ENCODE measurements at places on chromosomes 3 and 15.

DNA sequence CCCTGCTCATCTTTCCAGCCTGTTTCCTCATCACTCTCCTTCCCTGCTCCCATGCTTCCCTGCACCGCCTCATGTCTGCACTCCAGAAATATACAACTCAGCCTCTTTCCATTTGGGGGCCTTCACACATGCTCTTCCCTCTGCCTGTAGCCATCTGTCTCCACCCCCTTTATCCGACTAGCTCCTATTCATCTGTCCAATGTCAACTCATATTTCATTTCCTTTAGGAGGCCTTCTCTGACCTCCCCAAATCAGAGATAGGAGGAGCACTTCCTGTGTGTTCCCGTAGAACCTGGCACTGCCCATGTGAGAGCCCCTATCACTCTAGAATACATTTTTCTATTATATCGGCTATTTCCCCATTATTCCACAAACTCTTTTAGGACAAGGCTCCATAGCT is 10.6 kb downstream of the ATP8B4 start:
- DNase-seq: no peak

DNA sequence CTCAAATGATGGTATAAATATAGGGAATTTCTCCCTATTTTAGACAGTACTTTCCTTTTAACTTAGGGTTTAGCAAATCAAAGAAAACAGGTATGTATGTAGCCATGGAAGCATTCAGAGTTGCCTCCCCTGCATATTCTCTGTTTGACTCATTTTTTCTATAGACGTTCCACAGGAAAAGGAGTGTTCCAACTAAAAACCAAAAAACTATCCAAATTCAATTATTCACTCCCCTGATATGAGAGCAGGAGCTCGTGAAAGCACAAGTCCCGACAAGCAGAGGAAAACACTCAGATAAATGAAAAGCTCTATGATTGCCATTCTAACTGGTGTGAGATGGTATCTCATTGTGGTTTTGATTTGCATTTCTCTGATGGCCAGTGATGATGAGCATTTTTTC is 119.5 kb downstream of the FRMD5 start:
- no peak for DNase-seq

DNA sequence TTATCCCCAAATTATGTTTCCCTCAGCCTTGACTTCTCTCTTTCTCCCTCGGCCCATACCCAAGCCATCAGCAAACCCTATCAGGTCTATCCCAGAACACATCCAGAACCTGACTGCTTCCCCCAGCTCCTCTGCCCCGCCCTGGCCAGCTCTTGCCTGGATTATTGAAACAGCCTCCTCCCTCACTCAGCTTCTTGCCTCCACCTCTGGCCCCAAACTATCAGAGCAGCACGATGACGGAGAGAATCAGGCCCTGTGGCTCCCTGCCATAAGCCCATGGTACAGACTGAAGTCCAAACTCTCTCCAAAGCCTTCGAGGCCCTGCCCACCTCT is 105.3 kb upstream of the LINGO1 start:
- no peak for DNase-seq

DNA sequence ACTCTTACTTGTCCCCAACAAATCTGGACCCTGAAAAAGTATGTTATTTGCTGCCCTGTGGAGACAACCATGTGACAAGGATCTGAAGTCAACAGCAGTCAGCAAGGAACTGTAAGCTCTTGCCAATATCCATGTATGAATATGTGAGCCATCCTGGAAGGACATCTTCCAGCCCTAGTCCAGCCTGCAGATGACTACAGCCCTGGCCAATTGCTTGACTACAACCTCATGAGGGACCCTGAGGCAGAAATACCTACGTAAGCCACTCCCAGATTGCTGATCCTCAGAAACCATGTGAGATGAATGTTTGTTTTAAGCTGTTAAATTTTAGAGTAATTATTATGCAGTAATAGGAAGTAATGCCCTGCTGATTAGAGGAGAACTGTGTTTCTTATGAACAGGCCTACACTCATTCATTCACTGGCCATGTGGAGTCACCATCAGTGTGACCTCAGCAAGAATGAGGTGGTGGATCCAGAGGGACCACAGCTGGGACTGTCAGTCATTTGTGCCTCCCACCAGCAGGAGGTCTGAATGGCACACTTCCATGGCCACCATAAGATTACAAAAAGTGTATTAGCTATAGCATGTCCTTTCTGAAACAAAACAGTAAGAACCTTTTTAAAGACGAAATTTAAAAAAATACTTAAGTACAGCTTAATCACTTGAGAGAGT is 92.6 kb downstream of the TFDP2 start:
- peak; percentile 46 for DNase-seq

- no peak for DNase-seq
Measured at GRCh38 chr3:174198199-174198598, 660.9 kb upstream of the NAALADL2 start.

Data from left hindlimb (tissue), 1 donor.